ENCODE measurements at places on chromosomes 5 and 9. TPM values are rescaled to one million over a fixed set of nuclear protein-coding genes. Genes with fewer than 3 reads are reported as not detected.

PDE8B gene
- polyA plus RNA-seq: not detected

ASS1 gene
- 0.49 TPM for polyA plus RNA-seq

IL31RA gene
- not detected for polyA plus RNA-seq

NDST1 gene
- polyA plus RNA-seq: 7.0 TPM

CDK9 gene
- 145 TPM for polyA plus RNA-seq
